ENCODE measurements at places on chromosomes 5 and 9.
A peak's percentile ranks its signal among the peaks of the same experiment; 100 is the strongest.

DNA sequence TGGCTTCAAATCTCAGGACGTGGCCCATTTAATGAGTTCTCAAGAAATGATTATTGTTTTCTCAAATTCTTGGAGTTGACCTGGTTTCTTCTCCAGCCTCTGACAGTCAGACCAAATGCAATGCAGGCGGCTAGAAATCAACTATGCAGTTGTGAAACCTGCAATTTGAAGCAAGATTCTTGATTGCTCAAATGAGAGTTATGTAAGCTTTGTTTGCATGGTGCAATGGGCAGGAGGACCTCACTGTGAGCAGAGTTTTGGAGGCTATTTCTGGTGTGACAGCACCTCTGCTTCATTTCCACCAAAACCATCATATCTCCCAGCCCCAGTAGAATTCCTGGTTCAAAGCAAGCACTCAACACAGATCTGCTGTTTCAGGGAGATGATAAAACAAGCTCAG, 500.0 kb upstream of the KLF4 start:
- DNase-seq: no peak

DNA sequence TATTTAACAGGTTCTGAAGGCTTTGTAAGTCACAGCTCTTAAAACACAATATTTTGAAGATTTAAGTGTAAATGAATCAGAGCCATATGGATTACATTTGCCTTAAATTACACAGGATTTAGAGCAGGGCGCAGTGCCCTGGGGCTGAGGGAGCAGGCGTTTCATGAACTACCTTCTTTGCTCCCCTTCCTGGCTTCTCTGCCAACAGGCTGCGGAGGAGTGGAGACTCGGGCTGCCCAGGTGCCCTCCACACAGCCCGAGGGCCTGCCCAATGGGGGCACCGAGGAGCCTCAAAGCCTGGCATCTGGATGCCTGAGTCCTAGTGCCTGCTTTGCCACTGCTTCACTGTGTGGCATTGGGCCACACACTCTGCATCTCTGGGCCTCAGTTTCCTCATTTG, 90.6 kb upstream of the HAND1 start:
- DNase-seq: no peak

DNA sequence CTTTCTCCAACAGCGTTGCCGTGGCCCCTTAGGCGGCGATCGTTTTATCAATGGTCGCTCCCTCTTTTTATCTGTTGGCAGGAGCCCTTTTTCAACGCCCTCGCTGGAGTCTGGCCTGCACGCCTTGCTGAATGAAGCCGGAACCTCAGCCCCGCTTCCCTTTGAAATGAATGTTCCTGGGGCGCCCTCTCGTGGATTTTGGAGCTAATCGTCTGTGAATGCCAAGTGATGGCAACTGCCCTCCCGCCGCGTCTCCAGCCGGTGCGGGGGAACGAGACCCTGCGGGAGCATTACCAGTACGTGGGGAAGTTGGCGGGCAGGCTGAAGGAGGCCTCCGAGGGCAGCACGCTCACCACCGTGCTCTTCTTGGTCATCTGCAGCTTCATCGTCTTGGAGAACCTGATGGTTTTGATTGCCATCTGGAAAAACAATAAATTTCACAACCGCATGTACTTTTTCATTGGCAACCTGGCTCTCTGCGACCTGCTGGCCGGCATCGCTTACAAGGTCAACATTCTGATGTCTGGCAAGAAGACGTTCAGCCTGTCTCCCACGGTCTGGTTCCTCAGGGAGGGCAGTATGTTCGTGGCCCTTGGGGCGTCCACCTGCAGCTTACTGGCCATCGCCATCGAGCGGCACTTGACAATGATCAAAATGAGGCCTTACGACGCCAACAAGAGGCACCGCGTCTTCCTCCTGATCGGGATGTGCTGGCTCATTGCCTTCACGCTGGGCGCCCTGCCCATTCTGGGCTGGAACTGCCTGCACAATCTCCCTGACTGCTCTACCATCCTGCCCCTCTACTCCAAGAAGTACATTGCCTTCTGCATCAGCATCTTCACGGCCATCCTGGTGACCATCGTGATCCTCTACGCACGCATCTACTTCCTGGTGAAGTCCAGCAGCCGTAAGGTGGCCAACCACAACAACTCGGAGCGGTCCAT, 10.0 kb downstream of the S1PR3 start:
- peak; percentile 97 for DNase-seq

- no peak for DNase-seq
Measured at GRCh38 chr5:95832664-95833063, 10.1 kb upstream of the GLRX start.

- no peak for DNase-seq
Measured at GRCh38 chr5:32690153-32690552, 21.0 kb upstream of the NPR3 start.

- DNase-seq: peak; percentile 81
Measured at GRCh38 chr9:34463098-34463900, 4.7 kb downstream of the DNAI1 start.

DNA sequence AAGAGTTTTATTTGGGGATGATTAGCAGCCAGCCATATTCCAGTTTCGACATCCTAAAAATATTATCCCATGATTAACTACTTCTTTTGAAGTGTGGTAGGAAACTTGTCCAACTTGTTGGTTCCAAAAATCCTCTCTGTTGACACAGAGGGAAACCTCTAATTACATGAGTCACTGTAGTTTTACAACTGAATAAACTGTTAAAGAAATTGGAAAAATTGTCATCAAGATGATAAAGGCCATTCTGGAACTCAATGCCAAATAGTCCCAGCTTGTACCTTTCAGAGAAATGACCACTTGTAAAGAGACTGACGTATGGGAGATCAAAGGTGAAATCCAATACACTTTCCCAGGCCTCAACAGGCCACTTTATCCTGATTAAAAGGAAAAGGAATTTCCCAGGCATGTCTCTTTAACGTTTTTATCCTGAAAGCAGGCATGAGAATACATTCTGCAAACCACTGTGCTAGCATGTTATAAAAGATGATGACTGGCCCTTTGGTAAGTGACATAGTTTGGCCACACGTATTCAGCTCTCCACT, 261.6 kb downstream of the GLIS3 start:
- no peak for DNase-seq

DNA sequence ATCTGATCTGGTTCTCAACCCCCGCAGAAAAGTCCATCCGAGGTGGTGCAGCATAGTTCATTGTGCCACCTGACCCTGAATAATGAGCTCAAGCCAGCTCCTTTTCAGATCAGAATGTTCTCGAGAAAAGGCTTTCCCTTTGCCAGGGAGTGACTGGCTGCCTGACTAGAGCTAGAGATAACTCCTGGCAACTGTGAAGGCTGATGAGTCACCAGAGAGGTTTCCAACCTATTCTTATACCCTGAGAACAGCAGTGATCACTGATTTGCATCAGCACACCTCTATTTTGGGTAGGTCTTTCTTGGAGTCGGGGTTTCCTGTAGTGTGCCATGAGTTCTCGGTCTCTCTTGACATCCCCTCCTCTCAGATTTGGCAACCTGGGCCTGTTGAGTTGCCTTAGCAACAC, 127.9 kb downstream of the PIK3R1 start:
- peak; percentile 61 for DNase-seq

- no peak for DNase-seq
Measured at GRCh38 chr9:25505644-25506043, 172.6 kb downstream of the TUSC1 start.

GRCh38 chr9:130972957-130973685, 34.1 kb upstream of the FIBCD1 start:
- DNase-seq: peak; percentile 63

GRCh38 chr5:122473138-122473843, 161.3 kb downstream of the SNCAIP start:
- DNase-seq: no peak

GRCh38 chr5:146599261-146599660, 83.3 kb upstream of the GPR151 start:
- DNase-seq: no peak

GRCh38 chr9:126915281-126915816, 767 bp downstream of the RALGPS1 start:
- DNase-seq: no peak

DNA sequence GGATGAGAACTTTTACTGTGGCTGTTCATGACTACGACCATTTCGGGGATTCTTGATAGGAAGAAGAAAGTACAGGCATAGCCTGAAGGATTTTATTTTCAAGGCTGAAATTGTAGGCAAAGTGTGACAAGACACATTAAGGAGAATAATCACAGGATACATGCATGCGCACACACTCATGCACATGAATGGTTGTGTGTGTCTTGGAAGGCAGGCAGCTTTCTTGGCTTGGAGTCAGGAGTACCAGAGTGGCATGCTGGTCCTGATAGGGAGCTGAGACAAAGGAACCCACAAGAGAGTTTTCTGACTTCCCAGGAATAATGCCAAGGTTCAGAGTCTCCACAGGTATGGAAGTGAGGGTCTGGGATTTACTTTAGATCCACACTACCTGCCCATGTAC, 22.2 kb downstream of the PLK2 start:
- DNase-seq: no peak

- DNase-seq: no peak
Measured at GRCh38 chr9:69204849-69205248, 30.8 kb downstream of the TJP2 start.

DNA sequence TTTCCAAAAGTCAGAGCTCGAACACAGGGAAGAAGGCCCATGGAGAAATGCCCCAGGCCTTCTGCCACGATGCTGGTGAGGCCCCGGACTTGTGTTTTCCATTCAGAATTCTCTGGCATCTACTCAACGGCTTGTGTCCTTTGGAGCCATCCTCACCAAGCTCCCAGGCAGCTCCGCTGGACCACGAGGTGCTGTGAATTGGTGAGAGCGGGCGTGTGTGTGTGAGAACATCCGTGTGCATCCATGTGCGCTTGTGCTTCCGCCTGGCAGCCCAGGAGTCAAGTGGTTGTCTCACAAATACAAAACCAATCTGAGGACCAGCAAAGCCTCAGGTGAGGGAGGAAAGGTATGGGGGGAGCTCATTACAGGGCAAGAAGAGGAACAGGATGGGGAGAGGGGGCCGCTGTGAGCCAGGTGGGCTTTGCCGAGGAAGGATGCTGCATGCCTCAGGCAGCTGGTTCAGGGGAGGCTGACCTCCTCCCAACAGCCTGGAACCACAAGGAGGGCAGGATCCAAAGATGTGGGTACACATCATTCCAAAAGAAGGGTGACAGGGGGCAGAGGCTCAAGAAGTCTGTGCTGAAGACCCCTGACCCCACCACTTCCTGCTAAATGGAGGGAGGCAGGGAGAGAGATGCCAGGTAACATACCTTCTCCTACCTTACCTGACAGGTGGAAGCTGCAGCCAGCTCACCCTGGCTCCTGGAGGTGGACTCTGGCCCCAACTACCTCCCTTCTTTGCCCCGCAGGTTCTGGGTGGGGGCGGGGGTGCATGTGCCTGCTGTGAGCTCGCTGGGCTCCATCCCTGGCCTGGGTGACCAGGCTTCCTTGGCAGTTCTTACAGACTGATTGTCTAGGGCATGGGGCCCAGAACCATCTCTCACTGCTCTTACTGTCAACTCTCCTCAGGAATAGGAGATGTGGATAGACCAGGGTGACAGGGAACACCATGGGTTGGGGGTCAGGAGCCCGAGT, 196.3 kb downstream of the PAX5 start:
- DNase-seq: peak; percentile 17

DNA sequence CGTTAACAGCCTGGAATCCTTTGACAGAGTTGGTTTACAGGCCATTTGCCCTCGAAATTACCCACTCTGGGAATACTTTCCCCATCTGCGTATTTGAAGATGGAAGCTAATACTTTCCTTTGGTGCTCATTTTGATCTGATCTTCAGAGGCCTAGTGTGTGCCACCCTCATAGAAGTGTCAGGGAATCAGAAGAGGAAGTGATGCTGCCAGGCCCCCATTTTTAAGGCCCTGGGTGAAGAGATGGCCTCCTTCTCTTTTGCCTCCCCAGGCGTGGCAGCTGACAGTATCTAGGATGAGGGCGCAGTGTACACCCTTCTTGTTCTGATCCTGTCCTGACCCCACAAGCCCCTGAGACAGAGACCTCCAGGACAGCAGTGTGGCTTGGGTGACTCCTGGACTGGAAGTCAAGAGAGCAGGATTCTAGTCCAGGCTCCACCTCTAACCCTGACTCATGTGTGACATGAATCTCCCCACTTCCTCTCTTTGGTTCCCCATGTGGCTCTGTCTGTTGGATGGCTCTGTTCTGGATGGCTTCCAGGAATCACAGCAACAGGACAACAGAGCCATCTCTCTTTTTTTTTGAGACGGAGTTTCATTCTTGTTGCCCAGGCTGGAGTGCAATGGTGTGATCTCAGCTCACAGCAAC, 27.8 kb downstream of the CSF1R start:
- peak; percentile 93 for DNase-seq

- no peak for DNase-seq
Measured at GRCh38 chr5:67805666-67806348, 409.7 kb upstream of the PIK3R1 start.

DNA sequence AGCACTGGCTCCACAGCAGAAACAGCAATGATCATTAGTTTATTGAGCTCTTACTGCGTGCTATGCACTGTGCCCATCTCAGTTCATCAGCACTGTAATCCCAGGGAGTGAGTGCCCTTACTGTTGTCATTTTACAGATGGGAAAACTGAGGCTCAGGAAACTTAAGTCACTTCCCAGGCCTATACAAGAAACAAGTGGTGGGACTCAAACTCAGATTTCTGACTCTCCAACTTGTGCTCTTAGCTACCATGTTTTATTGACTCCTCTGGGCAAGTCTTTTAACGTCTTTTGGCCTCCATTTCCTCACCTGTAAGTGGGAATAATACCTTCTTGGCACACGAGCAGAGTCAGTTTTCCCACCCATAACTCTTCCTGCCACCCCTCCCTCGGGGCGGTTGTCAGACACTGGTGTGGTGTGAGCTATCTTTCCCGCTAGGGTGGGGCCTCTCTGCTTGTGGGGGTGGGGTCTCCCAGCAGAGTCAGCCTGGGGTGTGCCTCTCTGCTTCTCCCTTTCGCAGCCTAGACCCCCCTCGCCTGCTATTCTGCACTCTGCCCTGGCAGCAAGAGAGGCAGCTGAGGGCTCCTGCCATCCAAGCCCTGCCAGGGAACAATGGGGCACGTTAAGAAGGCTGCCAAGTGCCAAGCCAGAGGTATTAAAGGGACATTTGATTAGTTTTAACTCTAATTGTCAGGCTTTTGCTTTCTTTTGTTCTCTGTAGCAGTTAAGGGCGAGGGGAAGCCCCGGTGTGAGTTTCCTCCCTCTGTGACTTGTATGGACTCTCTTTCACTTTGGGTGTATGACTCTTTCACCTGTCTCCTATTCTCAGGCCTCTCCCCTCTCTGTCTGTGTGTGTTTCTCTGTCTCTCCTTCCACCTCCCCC, 12.1 kb downstream of the GALNT10 start:
- no peak for DNase-seq
